Neural progenitor cell (in vitro differentiated cells): ENCODE measurements at places on chromosomes 4 and X.

DNA sequence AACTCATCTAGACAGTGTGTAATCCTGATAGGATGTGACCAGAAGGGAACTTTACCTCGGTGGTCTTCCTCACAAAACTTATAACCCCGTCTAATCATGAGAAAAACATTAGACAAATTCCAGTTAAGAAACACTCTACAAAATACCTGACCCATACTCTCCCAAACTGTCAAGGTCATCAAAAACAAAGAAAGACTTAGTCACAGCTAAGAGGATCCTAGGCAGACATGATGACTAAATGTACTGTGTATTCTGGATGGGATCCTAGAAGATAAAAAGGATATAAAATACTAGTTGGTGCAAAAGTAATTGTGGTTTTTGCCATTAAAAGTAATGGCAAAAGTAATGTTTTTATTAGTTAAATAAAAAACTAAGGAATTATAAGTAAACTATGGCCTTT lies 81.6 kb downstream of the DTHD1 start:
- DNase-seq, result no peak

DNA sequence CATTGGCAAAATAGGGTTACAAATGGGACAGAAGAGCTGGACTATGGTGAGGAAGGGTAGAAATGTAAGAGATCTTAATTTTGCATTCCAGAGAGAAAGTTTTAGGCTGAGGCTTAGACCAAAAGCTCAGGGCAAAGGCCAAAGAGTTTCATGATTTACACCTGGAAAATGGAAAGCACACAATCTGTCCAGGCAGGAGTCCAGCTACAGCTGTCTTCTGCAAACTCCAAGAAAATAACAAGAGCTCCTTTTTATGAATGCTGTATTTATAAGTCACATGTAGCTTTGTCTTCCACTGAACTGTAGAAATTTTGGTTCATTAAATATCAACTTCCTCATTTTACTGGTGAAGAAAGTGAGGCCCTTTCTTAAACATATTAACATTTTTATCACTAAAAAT lies 288.0 kb upstream of the ATOH1 start:
- no peak for DNase-seq

DNA sequence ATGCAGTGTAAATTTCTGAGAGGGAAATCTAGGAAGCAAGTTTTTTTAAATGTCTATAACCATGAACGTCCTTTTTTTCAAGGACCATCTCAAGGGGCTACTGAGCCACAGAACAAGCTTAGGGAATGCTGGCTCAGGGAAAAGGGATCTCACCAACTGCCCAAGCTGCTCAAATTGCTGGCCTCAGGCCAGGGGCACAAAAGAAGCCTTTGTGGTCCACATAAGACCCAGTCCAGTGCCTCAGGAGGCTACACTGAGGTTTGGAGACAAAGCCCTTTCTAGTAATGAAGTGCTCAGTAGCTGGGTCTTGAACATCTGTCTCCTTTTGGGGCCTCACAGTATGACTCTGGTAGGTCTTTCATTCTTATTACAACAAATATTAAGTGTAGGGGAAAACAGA lies 305.5 kb downstream of the RAB28 start:
- DNase-seq, result no peak

GRCh38 chr4:40516651-40517050 lies 113.0 kb downstream of the RBM47 start:
- DNase-seq, result peak; percentile 15

DNA sequence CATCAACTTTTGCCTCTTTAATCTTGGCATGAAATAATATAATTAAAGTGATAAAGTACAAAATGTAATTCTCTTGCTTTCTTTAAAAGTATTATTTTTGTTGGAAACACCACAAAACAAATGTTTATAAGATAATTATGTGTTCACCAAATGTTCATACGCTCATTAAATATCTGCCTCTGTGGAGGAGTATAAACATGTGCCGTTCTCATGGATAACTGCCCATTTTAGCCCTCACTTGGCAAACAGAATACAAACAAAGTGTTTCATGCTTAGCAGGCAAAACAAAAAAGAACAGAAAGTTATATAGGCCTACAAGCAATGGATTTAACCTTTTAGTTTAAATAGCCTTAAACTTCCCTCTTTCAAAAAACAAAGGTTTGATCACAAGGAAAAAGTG lies 800.5 kb upstream of the DIAPH2 start:
- no peak for DNase-seq

GRCh38 chr4:43932448-43932847 lies 516.2 kb downstream of the KCTD8 start:
- no peak for DNase-seq
